CD4-positive, alpha-beta T cell treated with Interleukin-6 at 100 ng/mL for 8 hours (primary cell): ENCODE measurements at places on chromosomes 6 and 20.

GRCh38 chr6:36443471-36444428 is 950 bp downstream of the KCTD20 start:
- peak; percentile 15 for DNase-seq

DNA sequence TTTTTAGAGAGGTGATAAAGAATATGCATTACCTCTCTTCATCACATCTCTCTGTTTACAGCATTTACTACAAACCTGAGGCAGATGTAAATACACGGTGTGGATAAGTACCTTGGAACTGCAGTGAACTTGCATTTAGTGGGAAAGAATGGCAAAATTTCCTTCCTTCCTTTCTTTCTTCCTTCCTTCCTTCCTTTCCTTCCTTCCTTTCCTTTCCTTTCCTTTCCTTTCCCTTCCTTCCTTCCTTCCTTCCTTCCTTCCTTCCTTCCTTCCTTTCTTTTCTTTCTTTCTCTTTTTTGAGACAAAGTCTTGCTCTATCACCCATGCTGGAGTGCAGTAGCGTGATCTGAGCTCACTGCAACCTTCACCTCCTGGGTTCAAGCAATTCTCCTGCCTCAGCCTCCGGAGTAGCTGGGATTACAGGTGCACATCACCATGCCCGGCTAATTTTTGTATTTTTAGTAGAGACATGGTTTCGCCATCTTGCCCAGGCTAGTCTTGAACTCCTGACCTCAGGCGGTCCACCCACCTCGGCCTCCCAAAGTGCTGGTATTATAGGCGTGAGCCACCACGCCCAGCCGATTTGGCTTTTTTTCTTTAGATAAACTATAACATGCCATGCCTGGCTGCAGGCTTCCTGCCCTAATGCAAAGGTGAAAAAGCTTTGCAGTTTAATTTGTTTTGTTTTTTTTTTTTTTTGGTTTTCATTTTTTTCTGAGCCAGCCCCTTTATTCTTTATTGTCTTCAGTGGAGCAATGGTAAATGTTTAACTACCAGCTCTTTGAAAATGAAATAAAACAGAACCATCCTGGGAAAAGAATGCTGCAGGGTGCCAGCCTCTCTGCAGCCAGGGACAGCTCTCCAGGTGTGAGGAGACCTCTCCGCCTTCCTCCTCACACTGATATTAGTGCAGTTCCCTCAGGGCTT is 64.2 kb upstream of the NEDD9 start:
- no peak for DNase-seq

DNA sequence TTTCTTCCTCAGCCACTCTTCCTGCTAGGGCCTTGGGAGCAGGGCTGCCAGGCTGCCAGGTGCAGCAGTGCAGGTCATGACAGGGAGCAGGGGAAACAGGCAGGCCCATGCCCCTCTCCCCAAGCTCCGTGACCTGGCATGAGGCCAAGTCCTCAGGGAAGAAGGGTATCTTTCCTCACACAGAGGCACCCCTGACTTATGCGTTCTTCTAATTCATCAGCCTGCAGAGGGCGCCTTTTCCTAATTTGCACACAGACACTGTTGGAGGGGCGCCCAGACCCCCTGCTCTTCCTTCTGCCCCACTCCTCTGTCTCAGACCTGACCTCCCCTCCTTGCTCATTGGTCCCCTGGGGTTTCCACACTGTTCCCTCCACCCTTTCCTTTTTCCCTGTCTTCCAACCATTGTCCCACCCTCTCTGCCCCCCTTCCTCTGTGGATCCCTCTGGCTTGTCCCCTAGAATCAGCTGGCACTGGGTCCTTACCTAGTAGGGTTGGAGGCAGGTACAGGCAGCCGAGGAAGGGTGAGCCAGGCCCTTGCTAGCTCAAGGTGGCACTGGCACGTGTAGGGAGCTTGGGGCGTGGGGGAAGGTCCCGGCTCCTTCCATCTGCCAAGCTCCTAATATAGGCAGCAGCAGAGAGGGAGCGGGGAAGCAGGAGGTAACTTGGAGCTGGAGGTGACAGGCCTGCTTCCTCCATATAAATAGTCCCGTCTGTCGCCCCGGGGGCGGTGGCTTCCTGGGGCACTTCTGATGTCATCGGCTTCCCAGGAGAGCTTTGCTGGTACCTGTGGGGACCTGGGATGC is 154.9 kb upstream of the MLN start:
- DNase-seq, result no peak

DNA sequence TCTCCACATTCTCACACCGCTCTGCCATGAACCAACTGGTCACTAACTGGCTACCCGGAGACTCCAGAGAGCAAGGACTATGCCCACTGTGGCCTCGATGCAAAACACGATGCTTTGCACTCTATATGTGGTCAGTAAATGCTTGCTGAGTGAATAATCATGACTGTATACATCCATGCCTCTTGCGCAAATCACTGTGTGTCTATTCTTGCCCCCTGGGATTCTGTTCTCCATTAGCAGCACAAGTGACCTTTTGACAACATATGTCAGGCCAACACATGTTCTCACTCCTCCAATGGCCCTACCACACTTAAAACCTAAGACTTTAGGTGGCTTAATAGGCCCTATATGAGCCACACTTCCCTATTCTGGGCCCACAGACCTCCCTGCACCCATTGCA is 16.9 kb downstream of the KIF16B start:
- no peak for DNase-seq

- no peak for DNase-seq
These were observed 126.2 kb upstream of the EYA4 start for GRCh38 chr6:133114973-133115372.

- no peak for DNase-seq
These were observed 77.4 kb upstream of the TMEM170B start for GRCh38 chr6:11460001-11460668.

DNA sequence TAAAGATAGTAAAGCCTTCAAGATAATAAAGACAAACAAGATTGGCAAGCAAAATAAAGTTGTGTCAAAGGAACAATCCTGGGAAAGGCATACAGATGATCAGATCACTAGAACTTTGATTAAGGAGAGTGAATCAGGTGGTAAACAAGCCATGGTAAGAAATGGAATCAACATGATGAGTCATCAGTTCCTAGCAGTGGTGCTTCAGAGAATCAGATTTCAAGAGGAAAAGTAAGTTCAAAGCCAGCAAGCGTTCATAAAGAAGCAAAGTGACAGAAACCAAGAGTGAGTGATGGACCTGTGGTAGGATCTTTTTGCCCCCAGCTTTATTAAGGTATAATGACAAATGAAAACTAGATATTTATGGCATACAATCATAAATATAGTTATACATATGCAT is 340.4 kb downstream of the TPBG start:
- no peak for DNase-seq

GRCh38 chr6:139926711-139927110 is 552.3 kb upstream of the CITED2 start:
- no peak for DNase-seq

DNA sequence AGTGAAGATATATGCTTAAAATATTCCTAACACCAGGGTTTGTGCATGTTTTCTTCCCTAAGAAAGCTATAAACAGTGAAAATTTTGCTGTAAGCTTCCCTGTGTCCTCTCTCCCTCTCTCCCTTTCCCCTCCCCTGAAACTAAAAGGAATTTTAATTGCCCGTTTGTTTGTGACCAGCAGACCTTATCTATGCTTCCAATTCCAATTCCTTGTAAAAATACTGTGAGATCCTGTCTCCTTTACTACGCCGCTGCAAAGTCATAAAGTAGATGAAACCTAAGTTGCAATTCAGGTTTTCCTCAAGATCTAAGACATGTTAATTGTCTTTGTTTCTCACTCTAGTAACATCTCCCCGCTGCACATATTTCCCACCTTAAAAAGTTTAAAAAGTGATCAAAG is 82.3 kb downstream of the DNAH8 start:
- DNase-seq, result no peak

DNA sequence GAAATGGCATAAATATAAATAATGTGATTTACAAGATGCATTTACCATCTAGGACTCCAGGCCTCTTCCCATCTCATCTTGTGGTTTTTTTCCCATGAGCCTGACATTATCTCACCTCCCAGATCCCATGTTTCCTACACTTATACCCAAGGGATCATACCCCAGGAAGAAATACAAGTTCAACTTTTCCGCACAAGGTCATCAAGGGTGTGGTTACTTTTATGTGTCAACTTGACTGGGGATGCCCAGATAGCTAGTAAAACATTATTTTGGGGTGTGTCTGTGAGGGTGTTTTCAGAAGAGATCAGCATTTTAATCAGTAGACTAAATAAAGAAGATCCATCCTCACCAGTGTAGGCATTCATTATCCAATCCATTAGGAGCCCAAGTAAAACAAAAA is 176.3 kb upstream of the TNFAIP3 start:
- DNase-seq, result no peak

- no peak for DNase-seq
These were observed 587 bp downstream of the IP6K3 start for GRCh38 chr6:33746036-33746600.

GRCh38 chr6:90230548-90231215 is 66.0 kb downstream of the BACH2 start:
- no peak for DNase-seq

GRCh38 chr6:91633374-91634111 is 1046.7 kb upstream of the MAP3K7 start:
- DNase-seq, result no peak

DNA sequence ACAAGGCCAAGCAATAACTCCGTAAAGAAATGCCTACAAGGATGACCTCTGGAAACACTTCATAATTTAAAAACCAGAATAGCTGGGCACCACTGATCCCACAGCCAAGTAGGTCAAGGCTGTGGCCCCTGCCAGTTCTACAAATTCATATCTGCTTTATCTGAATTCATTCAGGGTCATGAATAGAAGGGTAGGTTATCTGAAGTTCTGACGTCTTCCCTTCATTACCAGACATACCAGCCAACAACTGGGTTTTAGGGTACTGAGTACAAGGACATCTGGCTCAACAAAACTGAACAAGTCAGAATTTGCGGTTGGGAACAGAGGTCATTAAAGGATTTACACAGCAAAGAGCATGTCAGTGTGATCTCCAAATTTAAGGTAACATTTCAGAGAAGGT is 26.0 kb downstream of the MAP3K5 start:
- DNase-seq, result no peak

DNA sequence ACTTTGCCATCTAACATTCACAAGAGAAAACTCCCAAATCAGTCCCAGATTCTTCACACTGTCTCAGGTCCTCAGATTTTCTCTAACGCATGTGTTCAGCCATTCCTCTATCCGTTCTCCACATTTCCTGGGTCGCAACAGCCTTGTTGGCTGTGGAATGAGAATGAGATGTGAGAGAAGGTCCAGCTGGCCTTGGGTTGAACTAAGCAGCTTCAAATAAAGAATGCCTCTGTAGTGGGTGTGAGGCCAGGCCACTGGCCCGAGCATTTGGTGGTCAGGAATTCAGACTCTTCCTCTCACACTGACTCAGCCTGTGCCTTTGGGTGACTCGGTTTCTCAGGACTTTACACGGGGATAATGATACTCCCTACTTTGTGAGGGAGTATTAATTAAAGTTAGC is 73.8 kb upstream of the CCN6 start:
- no peak for DNase-seq

- no peak for DNase-seq
These were observed 228.1 kb downstream of the TMEM200A start for GRCh38 chr6:130593948-130594347.

DNA sequence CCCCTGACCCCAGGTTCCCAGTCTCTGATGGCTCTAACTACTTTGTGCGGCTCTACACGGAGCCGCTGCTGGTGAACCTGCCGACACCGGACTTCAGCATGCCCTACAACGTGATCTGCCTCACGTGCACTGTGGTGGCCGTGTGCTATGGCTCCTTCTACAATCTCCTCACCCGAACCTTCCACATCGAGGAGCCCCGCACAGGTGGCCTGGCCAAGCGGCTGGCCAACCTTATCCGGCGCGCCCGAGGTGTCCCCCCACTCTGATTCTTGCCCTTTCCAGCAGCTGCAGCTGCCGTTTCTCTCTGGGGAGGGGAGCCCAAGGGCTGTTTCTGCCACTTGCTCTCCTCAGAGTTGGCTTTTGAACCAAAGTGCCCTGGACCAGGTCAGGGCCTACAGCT is 9.6 kb downstream of the PIGT start:
- DNase-seq, result no peak

DNA sequence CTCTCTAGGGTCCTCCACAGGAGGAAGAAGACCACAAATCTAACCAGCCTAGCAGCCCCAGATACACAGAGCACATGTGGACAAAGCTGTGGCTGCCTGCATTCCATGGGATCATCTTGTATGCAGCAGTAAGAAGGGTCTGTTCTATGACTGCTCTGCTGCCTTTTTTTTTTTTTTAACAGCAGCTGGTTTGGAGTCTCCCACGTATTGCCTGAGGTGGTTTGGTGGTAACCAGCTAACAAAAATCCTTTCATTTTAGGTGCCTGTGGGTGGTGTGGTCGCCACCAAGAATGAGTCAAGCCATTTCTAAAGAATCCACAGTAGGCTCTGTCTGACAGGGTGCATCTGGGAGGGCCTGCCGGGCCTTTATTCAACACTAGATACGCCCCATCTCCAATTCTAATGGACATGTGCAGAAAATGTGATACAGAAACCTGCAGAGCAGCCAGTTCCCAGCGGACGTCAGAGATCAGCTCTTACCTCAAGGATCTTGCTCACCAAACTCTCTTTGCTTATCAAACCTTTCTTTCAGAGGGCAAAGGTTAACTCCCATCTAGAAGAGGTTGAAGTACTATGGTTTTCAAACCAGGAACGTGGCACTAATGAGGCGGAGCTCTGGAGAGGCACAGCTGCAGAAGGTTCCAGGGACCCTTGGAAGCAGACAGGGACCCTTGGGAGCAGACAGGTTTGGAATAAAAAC is 32.0 kb downstream of the GNAS-AS1 start:
- no peak for DNase-seq

DNA sequence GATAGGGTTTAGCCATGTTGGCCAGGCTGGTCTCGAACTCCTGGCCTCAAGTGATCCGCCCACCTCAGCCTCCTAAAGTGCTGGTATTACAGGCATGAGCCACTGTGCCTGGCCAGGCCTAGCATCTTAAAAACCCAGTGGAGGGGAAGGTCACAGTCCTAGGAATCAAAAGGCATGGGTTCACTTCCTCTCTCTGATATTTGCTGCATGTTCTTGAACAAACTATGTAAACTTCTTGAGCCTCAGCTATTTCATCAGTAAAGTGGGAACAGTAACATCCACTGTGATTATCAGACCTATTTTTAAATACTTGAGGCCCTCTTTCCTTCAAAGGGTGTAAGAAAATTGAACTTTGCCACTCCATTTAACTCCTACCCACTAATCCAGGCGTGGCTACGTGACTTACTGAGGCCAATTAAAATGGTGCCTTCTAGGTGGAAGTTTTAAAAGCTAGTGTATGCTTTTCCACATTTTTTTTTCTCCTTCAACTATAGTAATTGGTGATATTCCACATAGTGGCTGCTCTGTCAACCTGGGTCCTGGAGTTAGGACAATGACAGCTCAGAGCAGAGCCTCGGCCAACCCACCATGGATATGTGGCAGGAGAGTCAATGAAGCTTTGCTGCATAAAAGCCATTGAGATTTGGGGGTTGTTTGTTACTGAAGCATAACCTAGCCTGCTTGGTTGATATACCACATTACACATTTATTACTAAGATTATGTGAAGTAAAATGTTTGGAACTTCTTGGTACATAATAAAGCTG is 32.2 kb upstream of the IER3 start:
- DNase-seq, result no peak

DNA sequence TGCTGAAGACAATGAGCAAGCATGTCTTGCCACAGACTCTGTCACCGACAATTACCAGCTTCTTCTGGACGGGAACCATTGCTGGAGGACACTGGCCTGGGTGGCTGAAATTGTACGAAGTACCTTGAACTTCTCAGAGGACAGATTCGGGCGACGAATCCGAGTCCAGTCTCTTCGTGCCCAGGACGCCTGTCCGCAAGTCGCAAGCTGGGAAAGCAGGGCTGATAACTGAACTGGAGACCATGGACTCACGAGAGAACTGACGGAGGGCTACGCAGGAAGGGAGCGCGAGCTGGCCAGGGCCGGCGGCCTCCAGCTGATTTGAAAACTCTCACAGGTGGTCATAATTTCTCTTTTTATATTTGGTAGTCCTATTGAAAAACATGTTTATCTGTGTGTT is 1229.5 kb upstream of the MAP3K7 start:
- DNase-seq, result no peak
